NCI-H524 (cell line): ENCODE measurements at places on chromosomes 2 and 18.

- no peak for DNase-seq
These were observed 9.3 kb upstream of the TSN start for GRCh38 chr2:121746071-121746578.

GRCh38 chr2:178915423-178916173 is 108.4 kb upstream of the TTN start:
- no peak for DNase-seq

- DNase-seq = no peak
These were observed 322.9 kb upstream of the ACVR2A start for GRCh38 chr2:147521936-147522335.

DNA sequence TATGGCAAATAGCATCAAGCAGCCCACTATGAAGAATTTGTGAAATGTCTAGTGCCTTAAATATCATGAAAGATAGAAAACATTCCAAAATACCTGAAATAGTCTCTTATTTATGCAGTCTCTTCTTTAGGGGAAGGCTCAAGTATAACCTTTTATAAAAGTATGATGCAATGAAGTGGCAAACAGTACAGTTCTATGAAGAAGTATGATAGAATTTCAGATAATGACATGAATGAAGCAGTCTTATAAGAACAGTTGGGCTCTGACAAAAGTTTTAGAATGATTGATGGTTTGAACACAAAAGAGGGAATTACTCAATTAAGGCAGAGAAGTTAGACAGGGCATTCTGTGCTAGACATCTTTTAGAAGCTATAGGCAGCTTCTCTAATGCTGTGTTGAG is 1791.8 kb upstream of the PIK3C3 start:
- DNase-seq = no peak

- DNase-seq = no peak
These were observed 127.4 kb upstream of the MSH6 start for GRCh38 chr2:47655563-47655880.

GRCh38 chr2:196149948-196150347 is 21.4 kb downstream of the STK17B start:
- DNase-seq = no peak

GRCh38 chr2:25424426-25425028 is 82.8 kb upstream of the DNMT3A start:
- no peak for DNase-seq

- peak; percentile 34 for DNase-seq
These were observed 30.7 kb downstream of the SH2D6 start for GRCh38 chr2:85449214-85449588.

DNA sequence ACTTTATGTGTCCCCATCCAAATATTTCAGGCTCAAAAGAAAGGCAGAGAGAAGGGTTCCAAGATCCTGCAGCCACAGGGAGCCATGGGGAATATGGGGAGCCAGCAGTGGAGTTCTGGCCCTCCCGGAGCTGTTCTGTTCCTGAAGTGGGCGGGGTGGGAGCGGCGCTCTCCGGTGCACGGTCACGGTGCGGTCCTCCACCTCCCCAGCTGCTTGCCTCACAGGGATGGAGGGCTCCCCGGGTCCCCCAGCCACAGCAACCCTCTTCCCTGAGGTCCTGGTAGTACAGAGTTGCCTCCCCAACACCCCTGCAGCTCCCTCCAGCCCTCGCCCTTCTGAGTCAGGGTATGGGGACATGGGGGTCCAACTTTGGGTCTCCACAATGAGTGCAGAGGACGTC is 26.2 kb upstream of the SNED1 start:
- DNase-seq = no peak

GRCh38 chr2:64374686-64375085 is 79.3 kb upstream of the LGALSL start:
- DNase-seq = no peak
